Activated CD4-positive, alpha-beta T cell treated with anti-CD3 and anti-CD28 coated beads for 4 hours (primary cell): ENCODE measurements at places on chromosomes 3 and 15.

DNA sequence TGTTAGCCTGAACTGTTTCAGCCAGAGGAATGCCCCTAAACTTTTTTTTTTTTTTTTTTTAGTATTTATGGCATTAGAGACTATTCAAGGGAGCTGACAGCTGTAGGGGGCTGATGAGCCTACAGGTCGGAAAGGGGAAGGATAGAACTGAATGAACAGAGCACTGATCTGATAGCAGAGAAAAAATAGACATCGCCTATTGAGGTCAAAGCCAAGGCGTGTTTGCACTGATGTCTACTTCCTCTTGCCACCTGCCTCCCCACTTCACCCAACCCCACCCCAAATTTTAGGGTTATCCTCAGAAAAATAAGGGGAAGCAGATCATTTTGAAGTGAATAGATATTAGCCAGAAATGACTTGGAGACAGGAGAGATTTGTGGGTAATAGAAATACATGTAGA lies 3.0 kb upstream of the ZMAT3 start:
- DNase-seq, result no peak

DNA sequence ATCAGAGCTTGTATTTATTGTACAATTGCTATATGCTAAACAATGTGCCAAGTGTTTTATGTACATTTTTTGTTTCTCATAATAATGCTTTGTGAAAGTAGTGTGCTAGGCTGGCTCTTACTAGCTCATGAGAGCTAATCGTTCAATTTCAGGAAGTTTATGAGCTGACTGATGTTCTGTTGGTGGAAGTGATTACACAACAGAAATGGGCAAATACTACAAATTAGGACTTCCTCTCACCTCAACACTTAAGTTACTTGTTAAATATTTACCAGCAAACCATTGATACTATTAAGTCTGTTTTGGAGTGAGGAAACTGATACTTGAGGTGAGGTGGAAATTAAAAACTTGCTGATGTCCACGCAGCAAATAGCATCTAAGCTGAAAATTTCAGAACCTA lies 32.3 kb downstream of the SLC9C1 start:
- DNase-seq, result no peak

DNA sequence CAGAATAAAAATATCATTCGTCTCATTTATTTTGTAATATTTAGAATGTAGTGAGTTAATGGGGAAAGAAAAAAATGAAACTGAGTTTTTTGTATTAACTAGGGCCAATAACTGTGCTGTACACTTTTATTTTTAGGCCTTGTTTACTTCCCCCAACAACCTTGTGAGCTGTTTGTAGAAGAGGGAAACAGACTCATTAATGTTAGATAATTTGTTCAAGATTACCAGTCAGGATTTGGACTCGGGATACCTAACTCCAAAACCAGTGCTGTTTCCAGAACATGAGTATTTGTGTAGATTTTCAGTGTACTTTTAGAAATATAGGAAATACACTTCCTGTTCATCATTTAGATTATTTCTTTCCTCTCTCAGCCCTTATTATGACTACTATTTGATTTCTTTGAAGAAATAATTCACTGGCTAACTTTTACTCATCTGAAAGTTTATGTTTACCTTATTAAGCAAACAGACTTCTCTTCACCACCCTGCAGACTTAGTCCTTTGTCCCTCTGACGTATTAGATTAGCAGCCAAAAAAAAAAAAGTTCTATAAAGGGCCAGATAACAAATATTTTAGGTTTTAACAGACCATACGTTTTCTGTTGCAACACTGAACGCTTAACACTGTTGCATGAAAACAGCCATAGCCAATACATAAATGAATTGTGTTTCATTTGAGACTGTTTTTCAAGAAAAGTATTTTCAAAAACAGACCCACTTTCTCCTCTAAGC lies 192.5 kb upstream of the CGNL1 start:
- DNase-seq, result no peak

- no peak for DNase-seq
Measured at GRCh38 chr15:57655809-57656208, 50.7 kb upstream of the POLR2M start.

GRCh38 chr3:18046131-18046915 lies 303.9 kb upstream of the TBC1D5 start:
- DNase-seq, result no peak

GRCh38 chr3:61283876-61284275 lies 32.6 kb upstream of the FHIT start:
- DNase-seq, result no peak

GRCh38 chr15:87713475-87713879 lies 543.1 kb downstream of the NTRK3 start:
- no peak for DNase-seq
